ENCODE measurements at places on chromosomes 13 and 19. TPM values are rescaled to one million over a fixed set of nuclear protein-coding genes. Genes with fewer than 3 reads are reported as not detected.

The NTF4 gene
- not detected for polyA plus RNA-seq

The SELENOV gene
- not detected for polyA plus RNA-seq

The TMEM259 gene
- polyA plus RNA-seq, result 198 TPM

The ZNF418 gene
- 0.79 TPM for polyA plus RNA-seq

The SLC15A1 gene
- polyA plus RNA-seq, result not detected

The CCDC70 gene
- polyA plus RNA-seq, result not detected

The MAB21L1 gene
- 0.70 TPM for polyA plus RNA-seq

The SLC25A41 gene
- polyA plus RNA-seq, result 0.09 TPM

Data from adipose tissue (tissue), 3 donors.